ENCODE measurements at places on chromosomes 12 and 14. TPM values are rescaled to one million over a fixed set of nuclear protein-coding genes. Genes with fewer than 3 reads are reported as not detected.

GRCh38 chr14:72560889-72561493 lies 332.9 kb downstream of the DPF3 start:
- DNase-seq = no peak

DNA sequence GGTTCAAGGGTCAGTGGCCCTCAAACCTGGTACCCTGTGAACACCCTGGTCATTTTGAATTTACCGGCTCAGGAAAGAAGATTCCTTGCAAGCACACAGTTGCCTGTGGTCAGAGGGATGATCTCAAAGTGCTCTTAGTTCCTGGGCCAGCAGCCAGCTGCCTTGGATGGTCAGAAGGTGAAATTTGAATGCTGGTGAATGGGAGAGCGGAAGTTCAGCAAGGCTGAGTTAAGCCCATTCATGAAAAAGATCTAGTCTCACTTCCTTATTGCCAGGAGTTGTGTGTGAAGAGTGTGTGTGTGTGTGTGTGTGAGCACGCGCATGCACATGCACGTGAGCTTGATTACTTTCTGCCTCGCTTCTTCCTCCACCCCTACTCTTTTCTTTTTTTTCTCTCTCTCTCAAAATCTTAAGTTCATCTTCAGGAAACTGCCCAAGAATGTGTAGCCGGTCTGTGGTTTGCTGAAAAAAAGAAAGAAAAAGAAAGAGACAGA lies 155.5 kb upstream of the CCND2 start:
- DNase-seq = no peak

DNA sequence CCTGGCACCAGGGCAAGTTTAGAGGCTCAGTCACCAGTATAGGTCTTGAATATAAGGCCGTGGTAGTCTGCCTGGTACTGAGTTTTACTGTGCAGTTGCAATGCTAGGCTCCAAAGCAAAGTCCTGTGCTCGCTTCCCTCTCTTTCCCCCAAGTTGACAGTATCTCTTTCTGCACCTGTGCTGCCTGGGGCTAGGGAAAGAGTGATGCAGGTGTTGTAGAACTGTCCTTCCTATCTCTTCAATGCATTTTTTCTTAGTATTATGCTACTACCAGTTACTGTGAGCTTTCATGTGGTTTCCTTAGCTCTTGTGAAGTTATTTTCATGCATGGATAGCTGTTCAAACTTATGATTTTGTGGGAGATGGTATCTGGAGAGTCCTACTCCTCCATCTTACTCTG lies 359.2 kb downstream of the SYT1 start:
- DNase-seq = no peak

DNA sequence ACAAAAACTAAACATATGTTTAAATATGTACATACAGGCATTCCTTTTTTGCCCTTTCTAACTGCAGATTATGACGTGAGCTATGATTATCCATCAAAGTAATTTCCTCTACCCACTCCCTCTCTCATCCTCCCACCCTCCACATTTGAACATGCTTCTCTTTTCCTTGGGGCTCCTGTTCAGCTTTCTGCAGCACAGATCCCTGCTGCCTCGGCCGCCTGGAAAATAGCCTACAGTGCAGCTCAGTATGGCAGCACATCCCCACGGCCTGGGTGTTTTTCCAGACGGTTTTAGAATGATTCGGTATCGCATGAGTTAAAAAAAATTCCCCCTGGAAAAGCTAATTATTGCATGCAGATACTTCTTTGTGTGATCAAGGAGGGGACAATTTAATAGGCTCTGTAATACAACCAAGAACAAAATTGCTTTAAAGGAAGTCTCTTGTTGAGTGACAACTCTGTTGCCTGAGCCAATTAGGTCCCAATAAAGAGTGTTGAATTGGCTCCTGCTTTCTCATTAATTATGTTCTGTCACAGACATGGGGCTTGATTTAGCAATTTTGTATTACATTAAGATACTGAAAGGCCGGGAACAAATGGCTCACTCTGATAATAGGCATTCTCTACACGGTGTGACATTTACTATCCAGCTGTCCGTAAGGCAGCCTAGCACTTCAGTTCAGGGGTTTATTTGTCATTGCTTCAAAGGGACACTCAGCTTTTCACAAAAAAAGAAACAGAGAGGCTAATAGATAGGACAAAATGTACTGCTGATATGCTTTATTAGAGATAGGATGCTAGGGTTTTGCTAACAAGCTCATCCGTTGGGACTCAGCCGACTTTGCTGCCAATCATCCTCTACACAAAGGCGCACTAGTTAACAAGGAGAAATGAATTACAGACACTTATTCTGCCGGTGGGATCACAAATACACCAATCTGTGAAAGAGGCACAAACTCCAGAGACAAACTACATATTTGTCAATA lies 285.8 kb upstream of the G2E3 start:
- DNase-seq = no peak

KLHL33 gene
- total RNA-seq = not detected

MYF5 gene
- not detected for total RNA-seq

DACT1 gene
- total RNA-seq = 29.7 TPM

GALNT16 gene
- total RNA-seq = 2.9 TPM

PELI2 gene
- 33.7 TPM for total RNA-seq

Data from type B pancreatic cell (in vitro differentiated cells).